ENCODE measurements at places on chromosomes 5 and 9.

DNA sequence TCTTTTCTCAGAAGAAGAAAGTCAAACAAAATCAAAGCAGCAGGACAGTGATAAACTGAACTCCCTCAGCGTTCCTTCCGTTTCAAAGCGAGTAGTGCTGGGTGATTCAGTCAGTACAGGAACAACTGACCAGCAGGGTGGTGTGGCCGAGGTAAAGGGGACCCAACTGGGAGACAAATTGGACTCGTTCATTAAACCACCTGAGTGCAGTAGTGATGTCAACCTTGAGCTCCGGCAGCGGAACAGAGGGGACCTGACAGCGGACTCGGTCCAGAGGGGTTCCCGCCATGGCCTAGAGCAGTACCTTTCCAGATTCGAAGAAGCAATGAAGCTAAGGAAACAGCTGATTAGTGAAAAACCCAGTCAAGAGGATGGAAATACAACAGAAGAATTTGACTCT is 2.7 kb downstream of the CAMLG start:
- DNase-seq, result no peak

DNA sequence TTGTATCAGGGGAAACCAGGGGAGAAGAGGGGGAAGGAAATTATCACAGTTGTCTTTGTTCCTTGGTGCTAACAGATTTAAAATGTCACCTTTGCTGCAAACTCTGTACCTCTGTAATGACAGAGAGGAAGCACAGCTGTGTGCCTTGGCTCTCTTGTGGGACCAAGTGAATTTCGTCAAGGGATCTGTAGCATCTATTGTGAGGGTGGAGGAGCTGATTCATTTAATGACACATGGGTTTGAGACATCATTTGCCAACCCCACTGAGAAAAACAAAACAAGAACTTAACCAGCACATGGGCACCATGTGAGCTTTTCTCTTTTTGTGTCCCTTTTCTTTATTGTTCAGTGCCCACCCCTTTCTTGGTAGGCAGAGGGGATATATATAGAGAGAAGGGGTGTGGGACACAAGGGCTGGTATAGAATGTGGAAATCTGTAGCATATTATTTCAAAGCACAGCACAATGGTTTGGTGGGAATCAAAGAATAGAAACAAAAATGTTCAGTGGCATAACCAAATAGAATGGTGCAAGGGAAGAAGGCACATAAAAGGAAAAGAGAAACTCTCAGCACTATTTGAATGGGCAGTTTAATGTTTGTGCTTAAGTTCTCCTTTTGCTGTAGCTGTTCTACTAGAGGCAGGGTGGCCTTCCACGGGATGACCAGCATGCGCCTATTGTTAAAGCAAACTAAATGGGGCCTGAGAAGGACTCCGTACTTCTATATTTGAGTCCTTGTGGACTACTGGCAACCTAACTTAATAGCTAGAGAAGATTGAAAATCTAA is 63.3 kb downstream of the LIX1 start:
- no peak for DNase-seq

DNA sequence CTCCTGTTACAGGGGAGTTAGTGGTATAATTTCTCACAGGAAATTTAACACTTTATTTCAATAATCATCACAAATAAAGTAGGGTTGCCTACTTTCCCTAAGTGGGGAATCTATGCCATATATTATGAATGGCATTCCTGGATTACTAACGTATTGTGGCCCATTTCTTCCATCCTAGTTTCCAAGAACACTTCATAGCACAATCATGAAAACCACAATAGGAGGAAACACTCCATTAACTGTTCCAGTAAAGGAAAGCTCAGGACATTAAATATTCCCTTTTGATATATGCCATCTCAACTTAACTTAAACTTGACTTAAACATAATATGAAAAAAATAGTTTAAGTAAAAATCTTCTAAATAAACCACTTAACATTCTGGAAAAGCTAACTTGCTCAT is 2.1 kb downstream of the CPLANE1 start:
- DNase-seq, result no peak

DNA sequence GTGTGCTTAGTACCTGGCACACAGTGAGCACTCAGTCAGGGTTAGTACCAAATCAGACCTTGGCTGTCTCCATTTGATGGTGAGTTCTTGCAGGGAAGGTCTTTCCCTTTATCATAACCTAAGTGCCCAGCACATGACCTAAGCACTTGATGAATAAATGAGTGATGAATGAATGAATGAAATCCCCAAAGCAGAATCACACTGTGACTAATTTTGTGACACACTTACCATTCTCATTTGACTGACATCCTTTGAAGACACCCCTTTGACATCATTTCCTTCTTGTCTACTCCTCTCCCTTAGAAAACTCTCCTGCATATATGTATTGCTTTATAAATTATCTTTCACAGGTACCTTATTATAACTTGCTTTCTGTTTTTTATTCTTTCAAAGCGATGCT is 130.2 kb upstream of the ELL2 start:
- DNase-seq, result no peak

DNA sequence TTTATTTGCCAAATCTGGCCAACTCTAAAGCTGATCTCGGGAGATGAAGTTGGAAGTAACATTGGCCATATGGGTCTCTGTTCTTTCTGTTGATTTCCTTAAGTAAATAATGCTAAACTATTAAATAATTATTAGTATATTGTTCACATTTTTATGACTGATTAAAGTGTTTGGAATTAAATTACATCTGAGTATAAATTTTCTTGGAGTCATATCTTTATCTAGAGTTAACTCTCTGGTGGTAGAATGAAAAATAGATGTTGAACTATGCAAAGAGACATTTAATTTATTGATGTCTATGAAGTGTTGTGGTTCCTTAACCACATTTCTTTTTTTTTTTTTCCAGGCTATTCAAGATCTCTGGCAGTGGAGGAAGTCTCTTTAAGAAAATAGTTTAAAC is 9.3 kb upstream of the FGF18 start:
- DNase-seq, result no peak

DNA sequence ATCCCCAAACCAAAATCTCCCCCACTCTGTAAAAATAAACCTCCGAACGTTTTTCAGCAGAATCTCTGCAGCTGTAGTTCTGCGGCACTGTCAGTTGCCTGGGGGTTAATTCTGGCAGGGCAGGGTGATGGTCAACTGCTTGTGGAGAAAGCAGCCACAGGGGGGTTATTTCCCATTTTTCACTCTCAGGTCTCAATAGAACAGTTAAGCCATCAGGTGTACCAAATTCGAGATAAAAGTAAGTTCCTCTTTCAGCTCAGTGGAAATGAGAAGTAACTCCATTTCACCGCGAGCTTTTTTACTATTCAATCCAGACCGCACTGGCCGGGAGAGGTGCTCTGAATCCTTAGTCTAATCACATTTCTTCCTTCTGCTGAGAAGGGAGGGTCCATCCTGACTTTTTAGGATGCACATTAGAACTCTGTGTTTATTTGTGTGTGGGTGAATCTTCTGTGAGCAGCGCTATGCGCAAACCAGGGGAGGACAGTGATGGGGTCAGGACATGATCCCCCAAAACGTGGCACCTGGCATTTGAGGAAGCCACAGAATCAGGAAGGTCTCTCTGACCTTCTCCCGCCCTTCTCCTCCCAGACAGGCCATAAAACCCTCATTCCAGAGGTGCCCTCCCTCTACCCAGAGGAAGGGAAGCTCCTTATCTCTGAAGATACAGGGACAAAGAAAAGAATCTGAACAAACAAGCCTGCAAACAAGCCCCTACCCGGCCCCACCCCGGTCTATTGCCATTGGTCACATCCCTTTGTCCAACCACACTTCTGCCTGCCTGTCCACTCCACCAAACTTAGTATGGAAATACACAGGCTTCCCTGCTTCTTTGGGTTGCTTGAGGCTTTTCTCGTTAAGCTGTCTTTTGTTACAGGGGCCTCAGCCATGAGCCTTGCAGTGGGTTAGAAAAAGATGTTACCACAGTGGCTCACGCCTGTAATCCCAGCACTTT is 229.0 kb downstream of the ROR2 start:
- no peak for DNase-seq

GRCh38 chr9:36716496-36716895 is 143.8 kb downstream of the MELK start:
- DNase-seq, result no peak

GRCh38 chr5:143140492-143141203 is 262.8 kb downstream of the NR3C1 start:
- no peak for DNase-seq

- DNase-seq, result no peak
These were observed 114.6 kb downstream of the ACTBL2 start for GRCh38 chr5:57368010-57368409.

DNA sequence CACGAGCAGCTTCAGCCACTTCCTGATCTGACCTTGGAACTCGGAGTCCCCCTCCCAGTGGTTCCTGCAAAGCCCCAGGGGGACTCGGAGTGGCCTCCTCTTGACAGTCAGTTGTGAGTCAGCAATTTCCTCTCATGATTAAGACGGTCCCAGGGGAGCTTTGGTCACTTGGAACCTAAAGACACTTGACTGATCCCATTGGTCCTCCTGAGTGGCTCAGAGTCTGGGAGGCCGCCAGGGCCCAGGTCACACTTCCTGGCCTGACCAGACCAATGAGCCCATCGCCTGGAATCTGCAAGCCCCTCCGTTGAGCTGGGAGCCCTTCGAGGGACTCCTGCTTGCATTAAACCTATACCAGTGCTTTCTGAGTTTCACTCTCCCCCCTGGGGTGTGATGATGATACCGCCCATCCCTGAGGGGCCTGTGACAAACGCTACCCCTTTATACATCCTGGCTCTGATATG is 29.1 kb downstream of the TSPAN17 start:
- no peak for DNase-seq

GRCh38 chr5:53068291-53068836 is 41.2 kb downstream of the MOCS2 start:
- DNase-seq, result no peak

DNA sequence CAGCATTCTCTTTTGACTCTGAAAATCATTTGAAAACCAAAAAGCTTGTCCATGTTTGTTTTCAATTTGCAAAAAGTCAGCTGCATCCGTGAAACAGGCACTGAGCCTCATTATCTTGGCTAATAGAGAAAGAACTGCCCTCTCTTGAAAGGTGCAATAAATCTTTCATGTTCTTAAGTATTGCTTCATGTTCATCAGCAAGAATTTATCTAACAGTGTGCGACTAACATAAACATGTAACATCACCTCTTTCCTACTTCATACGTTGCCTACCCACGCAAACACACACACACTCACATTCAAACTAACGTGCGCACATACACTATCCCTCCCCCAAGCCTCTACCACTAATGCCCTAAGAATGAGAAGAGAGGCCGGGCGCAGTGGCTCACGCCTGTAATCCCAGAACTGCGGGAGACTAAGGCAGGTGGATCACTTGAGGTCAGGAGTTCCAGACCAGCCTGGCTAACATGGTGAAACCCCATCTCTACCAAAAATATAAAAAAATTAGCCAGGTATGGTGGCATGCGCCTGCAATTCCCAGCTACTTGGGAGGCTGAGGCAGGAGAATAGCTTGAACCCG is 629.7 kb upstream of the ZNF608 start:
- no peak for DNase-seq

- no peak for DNase-seq
These were observed 223.1 kb downstream of the GNA14 start for GRCh38 chr9:77424993-77425392.

GRCh38 chr5:27598576-27598975 is 560.2 kb upstream of the CDH9 start:
- DNase-seq, result no peak

GRCh38 chr9:14402583-14402982 is 88.6 kb upstream of the NFIB start:
- DNase-seq, result no peak

- no peak for DNase-seq
These were observed 9.6 kb downstream of the NDST1 start for GRCh38 chr5:150517272-150518152.

- DNase-seq, result no peak
These were observed 327.7 kb upstream of the NUDT12 start for GRCh38 chr5:103890313-103890712.

- no peak for DNase-seq
These were observed 141.6 kb upstream of the SPRY4 start for GRCh38 chr5:142466195-142466971.

GRCh38 chr5:176167800-176168199 is 70.4 kb upstream of the SIMC1 start:
- no peak for DNase-seq

GRCh38 chr5:128199104-128199503 is 115.5 kb downstream of the SLC12A2 start:
- DNase-seq, result no peak

- DNase-seq, result no peak
These were observed 53.7 kb downstream of the CEP120 start for GRCh38 chr5:123369371-123369968.

DNA sequence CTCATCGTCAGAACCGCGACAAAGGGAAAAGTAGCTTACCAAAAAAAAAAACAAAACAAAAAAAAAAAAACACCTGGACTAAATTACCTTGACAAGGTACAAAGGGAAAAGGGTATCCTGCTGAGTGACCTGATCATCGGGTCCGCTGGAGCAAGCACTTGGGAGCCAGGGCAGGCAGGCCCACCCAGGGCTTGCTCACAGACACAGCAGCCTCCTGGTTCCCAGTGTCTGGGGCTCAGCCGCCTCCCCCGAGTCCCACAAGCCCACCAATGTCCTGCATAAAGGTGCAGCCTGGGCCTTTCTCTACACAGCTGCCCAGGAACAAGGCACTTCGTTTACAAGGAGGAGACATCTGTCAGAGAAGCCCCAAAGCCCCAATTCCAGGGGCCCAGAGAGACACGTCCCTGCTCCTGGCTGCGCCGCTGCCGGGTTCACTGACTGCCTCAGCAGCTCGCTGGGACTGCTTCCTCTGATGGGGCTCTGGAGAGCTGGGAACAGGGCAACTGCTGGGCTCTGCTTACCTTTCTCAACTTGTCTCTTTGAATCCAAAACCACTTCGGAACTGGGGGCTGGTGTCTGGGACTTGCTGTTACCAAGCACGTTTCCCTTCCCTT is 63.4 kb downstream of the GOLM1 start:
- DNase-seq, result no peak

DNA sequence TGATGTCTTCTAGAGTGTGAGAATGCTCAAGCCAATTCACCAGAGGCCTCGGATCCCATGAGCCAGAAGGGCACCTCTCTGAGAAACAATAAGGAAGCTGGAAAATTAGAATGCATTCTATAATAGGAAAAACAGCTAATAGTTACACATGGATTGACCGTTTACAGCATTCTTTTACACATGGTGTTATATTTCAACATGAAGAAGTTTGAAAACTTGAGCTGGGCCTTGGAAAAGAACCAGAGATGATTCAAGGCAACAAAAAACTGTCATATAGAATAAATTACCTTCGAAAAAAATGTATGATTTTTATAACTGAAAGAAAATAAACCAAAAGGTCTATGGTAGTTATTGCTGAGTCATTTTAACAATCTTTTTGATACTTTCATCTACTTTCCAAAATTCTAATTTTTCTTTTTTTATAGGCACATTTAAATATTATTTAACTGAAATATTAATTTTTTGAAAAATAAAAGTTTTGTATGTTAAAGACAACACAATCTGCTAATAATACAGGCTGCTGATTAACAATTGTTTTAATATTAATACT is 6.2 kb downstream of the SH3TC2 start:
- no peak for DNase-seq

GRCh38 chr5:143931476-143931875 is 119.5 kb downstream of the HMHB1 start:
- no peak for DNase-seq

Measured in NCI-H2107 (cell line).